ENCODE measurements at places on chromosomes 5 and 9.

- no peak for DNase-seq
These were observed 203.0 kb downstream of the ICE1 start for GRCh38 chr5:5625491-5625890.

- DNase-seq = no peak
These were observed 165.9 kb downstream of the SH3GL2 start for GRCh38 chr9:17744786-17745185.

DNA sequence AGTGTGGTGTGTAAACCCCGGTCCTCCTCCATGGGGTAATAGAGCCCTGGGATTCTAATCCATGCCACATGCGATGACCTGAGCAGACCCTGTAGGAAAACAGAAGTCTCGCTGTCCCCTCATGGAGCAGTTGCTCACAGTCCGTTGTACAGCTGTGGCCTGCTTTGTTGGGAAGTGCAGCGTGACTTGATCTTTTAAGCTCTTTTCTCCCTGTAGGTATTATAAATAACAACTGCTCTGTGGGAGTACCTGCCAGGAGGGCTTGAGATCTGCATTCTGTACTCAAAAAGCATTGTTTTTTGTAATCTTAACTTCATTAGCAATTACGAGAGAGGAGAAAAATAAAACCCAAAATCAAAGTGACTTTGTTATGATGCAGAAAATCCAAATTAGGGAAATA is 17.3 kb downstream of the MEGF10 start:
- DNase-seq = no peak

GRCh38 chr5:140574165-140574564 is 9.5 kb downstream of the SLC35A4 start:
- no peak for DNase-seq

DNA sequence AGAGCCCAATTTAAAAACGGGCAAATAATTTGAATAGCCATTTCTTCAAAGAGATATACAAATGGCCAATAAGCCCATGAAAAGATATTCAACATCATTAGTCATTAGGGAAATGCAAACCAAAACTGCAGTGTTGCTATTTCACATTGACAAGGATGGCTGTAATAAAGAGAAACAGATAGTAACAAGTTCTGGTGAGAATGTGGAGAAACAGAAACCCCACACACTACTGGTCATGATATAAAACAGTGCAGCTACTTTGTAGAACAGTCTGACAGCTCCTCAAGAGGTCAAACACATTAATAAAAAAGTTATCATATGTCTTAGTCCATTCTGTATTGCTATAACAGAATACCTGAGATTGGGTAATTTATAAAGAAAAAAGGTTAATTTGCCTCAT is 237.0 kb upstream of the GRAMD2B start:
- DNase-seq = no peak

DNA sequence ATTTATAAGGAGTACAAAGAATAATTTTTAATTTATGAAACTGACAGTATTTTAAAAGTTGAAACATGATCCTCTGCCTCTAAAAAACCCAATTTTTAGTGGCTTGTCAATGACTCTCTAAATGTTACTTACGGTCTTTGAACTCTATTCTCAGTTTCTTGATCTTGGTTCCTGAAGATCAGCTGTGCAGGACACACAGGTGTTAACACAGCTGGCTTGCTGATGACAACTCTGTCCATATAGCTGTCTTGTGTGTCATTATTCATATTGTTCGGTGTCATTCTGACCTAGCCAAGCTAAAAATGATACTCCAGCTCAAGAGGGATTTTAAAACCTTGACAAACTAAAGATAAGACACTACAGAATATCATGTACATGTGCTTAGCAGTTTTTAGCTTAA is 314.5 kb downstream of the CCDC171 start:
- no peak for DNase-seq

DNA sequence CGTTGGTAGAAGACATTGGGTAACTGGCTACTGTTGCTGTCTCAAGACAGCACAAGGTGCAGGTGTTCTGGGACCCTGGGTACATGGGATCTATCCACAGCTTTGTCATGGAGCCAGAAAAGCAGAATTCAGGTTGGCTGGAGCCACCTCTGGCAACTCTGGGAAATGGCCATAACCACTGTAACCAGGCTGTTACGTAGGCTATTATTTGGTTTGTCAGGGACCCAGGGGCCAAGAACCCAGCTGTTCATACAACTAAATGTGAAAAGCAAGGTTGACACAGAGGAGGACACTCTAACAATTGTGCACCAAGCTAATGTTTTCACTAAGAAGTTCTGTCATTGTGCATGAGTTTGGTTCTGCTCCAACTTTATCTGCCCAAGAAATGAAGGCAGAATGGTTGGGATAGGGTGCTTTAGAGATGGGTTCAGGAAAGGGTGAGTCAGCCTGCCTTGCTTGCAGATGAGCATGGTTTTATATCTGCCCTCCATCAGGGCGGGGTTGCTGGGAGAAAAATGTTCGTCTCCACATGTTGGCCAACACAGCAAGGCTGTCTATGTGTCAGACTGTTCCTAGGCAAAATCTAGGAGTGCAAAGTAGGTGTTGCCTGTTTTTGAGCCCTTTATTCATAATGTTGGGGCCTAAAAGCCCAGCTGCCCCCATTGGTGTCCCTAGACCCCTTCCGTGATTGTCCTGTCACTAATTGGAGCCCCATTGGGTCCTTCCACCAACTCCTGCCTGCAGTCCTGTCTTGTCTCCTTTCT is 131.3 kb upstream of the DAP start:
- no peak for DNase-seq

GRCh38 chr5:168064933-168065622 is 226.4 kb upstream of the WWC1 start:
- DNase-seq = no peak

GRCh38 chr9:81268048-81268447 is 421.3 kb downstream of the TLE1 start:
- no peak for DNase-seq

- no peak for DNase-seq
These were observed 11.1 kb downstream of the UBAP2 start for GRCh38 chr9:34037626-34038025.

DNA sequence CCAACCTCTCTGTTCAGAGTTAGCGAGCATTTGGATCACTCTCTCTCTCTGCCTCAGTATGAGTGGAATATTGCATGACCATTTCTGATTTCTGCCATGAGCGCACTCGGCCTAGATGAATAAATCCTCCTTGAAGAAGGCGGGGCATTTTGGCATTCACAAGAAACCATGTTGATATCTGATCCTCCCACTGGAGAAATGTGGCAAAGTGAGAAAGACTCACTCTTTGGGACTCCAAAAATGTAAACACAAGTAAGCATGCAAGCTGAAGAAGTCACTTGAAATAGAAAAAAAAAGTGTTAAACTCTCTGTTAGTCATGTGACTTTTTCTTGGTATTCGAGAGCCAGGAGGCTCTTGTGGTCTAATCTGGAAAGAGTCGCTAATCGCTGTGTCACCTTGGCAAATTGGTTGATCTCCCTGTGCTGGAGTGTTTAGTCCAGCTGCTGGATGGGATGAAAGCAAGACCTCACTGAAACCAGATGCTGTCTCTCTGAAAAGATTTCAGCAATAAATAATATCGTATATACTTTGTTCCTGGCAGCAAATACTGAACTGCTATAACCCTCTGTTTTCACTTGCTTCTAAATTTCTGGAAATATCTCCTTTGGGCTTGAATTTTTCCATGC is 95.5 kb downstream of the GHR start:
- no peak for DNase-seq

- no peak for DNase-seq
These were observed 102.2 kb downstream of the PARP8 start for GRCh38 chr5:50768634-50769033.

GRCh38 chr5:1638658-1639400 is 115.1 kb upstream of the LPCAT1 start:
- DNase-seq = no peak

DNA sequence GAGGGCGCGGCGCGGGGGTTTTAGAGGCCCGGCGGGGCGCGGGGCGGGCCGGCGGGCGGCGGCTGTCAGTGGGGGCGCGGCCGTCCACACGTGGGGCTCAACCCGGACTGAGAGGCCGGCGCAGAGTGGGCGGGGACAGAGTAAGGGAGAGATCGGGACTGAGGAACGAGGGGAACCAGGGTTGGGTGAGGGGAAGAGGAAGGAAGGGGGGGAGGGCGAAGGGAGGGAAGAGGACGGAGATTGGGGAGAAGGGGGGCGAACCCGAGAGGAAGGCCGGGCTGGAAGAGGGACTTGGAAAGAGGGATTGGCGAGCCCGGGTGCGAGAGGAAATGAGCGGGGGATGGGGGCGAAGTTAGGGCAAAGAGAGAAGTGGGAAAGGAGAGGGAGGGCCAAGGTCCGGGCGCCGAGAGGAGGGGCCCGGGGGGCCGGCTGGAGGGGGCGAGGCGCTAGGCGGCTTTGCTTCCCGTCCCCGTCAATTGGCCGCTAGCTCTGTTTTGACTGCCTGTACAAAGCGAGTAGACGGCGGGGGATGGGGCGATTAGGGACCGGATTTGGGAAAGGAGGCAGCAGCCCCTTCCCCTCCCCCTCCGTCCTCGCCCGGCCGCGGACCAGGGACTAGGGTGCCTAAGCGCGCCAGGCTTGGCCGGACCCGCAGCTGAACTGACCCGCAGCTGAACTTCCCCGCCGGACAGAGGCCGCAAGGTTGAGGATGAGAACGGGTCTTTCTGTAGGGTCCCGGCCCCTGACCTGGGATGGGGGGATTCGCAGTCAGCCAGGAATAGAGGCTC is 399 bp upstream of the FBN2 start:
- no peak for DNase-seq

DNA sequence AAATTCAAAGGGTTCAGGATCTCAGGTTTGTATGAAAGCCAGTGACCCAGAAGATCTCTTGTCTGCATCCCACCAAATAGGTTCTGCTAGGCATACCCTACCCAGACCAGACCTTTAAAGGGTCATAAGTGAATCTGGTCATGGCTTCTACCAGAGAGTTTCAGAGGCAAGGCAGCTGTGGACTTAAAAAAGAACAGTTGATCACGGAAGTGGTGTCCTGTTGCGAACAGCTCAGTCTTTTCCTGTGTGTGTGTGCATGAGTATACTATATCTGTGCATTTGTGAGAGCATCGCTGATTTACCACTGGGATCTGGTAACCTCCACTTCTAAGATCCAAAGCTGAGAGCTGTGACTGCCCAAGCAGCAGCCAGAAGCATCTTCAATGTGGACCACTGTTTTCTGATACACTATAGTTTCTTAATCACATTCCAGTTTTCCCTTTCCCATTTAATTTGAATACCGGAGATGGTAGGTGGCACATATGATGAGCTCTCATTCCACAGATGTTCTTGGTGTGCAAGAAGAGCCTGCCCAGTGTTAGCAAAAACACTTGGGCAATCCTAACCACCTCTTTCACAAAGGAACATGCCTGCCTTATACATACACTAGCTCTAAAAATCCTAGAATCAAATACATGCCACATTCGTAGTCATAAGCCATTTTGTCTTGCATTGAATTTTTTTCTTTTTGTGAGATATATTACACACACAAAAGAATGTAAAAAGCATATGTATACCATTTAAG is 36.2 kb upstream of the OR2S2 start:
- no peak for DNase-seq

GRCh38 chr5:161547738-161548486 is 1.4 kb upstream of the GABRB2 start:
- DNase-seq = peak; percentile 3

- DNase-seq = no peak
These were observed 144.4 kb downstream of the ARHGEF28 start for GRCh38 chr5:73770172-73771025.

GRCh38 chr9:36548454-36548853 is 24.2 kb upstream of the MELK start:
- no peak for DNase-seq

DNA sequence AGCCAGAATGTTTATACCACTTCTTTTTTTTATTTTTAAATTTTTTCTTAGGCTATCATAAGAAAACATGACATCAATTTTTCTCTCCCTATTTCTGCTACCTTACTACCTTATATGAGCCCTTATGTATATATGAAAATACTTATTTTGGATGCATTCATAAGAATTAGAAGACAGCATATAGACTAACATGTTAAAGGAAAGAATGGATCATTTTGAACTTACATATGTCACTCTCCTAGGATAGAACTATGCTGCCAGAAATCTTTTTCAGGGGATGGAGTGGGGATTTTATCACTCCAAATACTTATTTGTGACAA is 51.8 kb downstream of the SNX24 start:
- no peak for DNase-seq

DNA sequence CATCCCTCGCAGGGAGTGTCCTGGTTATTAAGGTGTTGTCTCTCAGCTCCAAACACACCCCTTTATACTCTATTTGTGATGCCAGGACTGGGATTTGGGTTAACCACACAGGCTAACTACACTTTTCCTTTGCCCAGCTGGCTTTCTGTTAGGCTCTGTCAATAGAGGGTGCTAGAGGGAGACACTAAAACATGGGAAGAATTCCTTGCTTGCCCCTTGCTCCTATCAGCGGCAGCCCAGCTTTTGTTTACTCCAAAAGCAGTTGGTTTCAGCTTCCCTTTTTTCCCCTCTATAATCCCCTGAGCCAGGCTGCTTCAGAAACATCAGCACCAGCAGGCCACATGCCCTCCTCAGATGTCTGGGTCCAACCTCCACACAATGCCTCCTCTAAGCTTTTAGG is 297.1 kb downstream of the KCTD16 start:
- peak; percentile 28 for DNase-seq

DNA sequence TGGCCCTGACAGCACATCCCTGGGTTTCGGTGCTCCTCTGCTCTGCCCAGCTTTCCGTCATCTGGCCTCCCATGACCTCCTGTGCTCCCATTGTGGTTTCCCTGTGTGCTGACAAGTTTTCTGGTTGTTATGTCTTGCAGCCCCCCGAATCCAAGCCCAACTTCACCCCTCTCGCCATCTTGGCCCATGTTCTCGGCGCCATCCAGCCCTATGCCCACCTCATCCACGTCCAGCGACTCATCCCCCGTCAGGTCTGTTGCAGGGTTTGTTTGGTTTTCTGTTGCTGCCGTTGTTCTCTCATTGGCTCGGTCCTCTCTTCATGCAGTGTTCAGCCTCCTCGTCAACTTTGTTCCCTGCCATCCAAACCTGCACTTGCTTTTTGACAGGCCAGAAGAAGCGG is 196.4 kb downstream of the NR3C1 start:
- no peak for DNase-seq

- no peak for DNase-seq
These were observed 465.6 kb upstream of the KIF2A start for GRCh38 chr5:61840361-61840760.

- DNase-seq = peak; percentile 38
These were observed 1402.4 kb upstream of the NUDT12 start for GRCh38 chr5:104965006-104965405.

GRCh38 chr5:6550628-6551027 is 82.2 kb downstream of the NSUN2 start:
- no peak for DNase-seq
